Nucleus accumbens (tissue), 56 donors: ENCODE measurements at places on chromosomes 7 and 10.

DNA sequence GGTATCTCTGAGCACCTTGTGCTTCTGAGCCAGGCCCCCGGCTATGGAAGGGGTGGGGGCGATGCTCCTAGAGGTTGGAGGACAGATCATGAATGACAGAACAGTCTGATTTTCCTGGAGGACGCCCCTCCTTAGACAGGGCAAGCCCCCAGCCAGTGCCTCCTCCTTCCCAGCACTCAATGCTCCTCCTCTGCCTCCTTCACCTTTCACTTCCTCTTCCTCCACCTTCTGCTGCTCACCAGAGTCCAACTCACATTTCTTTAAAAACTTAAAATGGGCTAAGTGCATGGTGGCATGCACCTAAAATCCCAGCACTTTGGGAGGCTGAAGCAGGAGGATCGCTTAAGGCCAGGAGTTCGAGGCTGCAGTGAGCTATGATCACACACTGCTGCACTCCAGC lies 71.1 kb upstream of the CUX1 start:
- DNase-seq: no peak

- no peak for DNase-seq
Observed at GRCh38 chr7:142581341-142581740, 167.9 kb upstream of the PRSS1 start.

GRCh38 chr10:122093076-122093475 lies 104.1 kb downstream of the TACC2 start:
- no peak for DNase-seq

DNA sequence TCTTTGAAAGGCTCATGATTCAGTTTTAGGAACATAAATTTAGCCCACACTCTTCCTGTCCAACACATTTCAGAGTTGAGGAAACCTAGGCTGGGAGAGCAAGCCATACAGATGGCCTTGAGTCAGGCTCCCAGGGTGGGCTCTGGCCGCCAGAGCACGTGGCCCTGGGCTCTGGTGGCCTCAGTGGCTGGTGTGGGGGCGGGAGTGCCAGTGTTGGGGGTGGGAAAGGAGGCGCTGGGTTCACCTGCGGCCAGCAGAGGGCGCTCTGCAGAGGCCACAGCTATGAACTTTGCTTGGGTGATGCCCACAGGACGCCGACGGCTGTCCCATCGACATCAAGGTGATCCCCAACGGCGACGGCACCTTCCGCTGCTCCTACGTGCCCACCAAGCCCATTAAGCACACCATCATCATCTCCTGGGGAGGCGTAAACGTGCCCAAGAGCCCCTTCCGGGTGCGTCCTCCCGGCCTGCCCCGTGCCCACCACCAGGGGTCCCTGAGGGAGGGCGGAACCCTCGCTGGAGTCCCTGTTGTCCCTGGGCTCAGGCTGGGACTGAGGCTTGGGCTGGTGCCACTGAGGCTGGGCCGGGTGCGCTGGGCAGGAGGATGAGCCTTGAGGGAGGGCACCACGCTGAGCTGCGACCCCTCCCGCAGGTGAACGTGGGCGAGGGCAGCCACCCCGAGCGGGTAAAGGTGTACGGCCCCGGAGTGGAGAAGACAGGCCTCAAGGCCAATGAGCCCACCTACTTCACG lies 11.9 kb downstream of the FLNC start:
- no peak for DNase-seq

DNA sequence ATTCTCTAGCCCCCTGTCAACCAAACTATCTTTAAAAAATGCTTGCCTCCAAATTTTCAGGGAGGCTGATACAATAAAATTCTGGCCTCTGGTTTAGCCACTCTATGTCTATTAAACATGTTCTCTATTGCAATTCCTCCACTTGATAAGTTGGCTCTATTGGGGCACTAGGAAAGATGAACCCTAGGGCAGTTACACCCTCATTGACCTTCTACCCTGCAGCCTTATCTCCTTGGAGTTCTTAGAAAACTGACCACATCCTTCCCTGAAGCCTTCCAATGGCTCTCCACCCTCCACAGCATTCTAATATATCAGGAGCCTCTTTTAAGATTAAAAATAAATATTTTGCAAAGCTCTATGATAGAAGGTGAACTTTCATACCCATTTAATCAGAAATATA lies 30.6 kb downstream of the SVOPL start:
- no peak for DNase-seq

GRCh38 chr7:28106321-28106829 lies 74.2 kb downstream of the JAZF1 start:
- no peak for DNase-seq

GRCh38 chr10:114682532-114682931 lies 24.5 kb upstream of the ABLIM1 start:
- no peak for DNase-seq

GRCh38 chr7:92636018-92636560 lies 45.9 kb upstream of the FAM133B start:
- DNase-seq: no peak
